ENCODE measurements at places on chromosomes 6 and 20.
A peak's percentile ranks its signal among the peaks of the same experiment; 100 is the strongest.

DNA sequence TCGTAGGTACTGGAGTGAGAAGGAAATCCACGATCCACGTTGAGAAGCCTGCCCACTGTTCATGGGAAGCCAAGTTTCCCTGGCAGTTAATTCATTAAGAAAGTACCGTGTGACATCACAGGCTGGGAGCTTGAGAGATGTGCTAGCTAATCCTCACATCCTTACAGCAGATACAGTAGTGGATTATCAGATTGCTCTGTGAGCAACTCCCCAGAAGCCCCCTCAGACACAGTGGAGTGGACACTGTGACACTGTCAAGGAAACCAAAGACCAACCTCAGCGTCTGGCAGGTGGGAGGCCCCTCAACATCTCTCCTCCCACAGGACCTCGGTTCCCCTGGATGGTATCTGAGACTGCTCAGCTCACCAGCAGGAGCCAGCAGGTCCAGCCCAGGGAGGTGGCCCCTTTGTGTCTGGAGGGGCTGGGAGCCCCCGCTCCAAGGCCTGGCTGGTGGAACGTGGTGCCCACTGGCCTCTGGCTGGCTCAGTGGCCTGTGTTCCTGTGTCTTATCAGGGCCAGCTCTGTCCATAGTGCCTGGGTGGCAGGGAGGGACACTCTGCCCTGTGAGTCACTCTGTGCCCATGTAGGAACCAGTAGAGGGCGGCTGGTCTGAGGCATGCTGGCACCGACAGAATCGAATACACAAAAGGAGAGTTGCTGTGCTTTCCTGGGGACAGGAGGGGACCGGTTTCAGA, 7.2 kb downstream of the PYGB start:
- DNase-seq, result peak; percentile 73

- DNase-seq, result peak; percentile 61
Observed at GRCh38 chr6:80133020-80133419, 26.5 kb downstream of the BCKDHB start.

GRCh38 chr6:10610289-10610688, 84.1 kb downstream of the C6orf52 start:
- no peak for DNase-seq

- DNase-seq, result no peak
Observed at GRCh38 chr6:22536122-22536521, 33.2 kb upstream of the HDGFL1 start.

GRCh38 chr6:165791306-165791705, 128.3 kb upstream of the PDE10A start:
- DNase-seq, result no peak

DNA sequence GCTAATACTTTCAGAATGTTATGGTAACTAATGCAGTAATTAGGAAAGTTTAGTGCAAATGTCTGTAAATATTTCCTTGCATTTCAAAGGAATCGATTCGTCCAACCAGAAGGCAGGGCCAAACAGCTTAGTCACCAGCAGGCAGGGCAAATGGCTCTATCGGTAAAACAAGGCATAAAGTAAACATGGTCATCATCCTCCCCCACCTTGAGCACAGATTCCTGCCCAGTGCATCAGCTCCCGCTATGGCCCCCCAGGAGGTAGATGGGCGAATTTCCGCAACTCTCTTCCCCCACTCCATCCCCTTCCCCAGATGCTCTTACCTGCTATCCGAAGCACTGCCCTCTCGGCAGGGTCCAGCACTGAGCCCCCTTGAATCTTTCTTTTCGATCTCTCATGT, 103.8 kb upstream of the BEND6 start:
- DNase-seq, result peak; percentile 77

GRCh38 chr6:105896052-105896820, 189.9 kb upstream of the PRDM1 start:
- DNase-seq, result no peak

GRCh38 chr6:127210725-127211124, 55.9 kb upstream of the RNF146 start:
- DNase-seq, result no peak

DNA sequence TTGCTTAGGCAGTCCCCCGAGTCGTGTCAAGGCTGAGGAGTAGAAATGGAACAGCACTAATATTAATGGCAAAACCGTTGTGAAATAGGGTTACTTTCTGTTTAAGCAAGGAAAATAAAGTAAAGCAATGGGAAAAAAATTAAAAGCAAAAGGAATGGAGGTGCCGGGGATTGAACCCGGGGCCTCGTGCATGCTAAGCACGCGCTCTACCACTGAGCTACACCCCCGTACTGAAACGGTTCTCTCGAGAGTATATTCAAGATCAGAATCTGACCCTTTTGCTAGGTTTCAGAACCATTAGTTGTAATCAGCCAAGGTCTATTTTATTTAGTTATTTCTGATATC, 85.5 kb downstream of the TRIM27 start:
- peak; percentile 73 for DNase-seq

DNA sequence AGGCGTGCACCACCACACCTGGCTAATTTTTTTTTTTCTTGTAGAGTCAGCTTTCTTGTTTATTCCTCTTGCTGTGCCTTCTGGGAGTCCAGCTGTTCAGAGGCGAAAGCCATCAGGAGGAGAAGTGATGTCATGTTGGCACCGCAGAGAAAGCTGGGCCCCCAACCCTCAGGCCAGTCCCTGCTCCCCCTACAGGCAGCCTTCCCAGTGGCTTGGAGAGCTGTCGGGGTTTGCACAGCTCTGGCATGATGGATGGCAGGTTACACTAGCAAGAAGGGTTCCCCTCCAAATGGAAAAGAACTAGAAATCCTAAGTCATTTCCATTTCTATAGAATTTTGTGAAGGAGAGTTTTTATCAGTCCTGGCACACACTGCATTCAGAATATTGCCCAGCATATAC, 72.6 kb downstream of the C6orf52 start:
- DNase-seq, result no peak

DNA sequence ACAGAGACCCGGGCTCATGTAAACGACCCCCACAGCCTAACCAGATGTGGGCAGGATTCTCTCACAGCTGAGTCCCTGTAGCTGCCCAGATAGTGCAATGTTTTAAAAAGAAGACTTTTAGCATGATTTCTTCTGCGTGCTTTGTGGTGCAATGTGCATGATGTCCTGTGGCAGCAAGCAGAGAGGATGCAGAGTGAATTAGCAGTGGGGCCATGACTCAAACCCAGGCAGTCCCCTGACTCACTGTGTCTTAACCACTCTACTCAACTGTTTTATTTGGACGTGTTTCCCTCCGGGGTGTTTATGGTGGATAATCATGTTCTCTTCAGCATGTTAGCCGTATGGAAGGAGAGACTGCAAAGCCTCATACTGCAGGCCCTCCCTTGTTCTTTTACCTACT, 247.9 kb downstream of the SLC24A3 start:
- DNase-seq, result no peak

- no peak for DNase-seq
Observed at GRCh38 chr20:58898629-58899408, 46.3 kb downstream of the GNAS start.
